ENCODE measurements at places on chromosomes 7 and 10.

- peak; percentile 48 for DNase-seq
These were observed 92.3 kb downstream of the RNF216 start for GRCh38 chr7:5689118-5689517.

GRCh38 chr10:3803927-3804741 lies 19.1 kb upstream of the KLF6 start:
- DNase-seq = peak; percentile 48

- DNase-seq = no peak
These were observed 429.8 kb downstream of the KCNMA1 start for GRCh38 chr10:77207828-77208185.

DNA sequence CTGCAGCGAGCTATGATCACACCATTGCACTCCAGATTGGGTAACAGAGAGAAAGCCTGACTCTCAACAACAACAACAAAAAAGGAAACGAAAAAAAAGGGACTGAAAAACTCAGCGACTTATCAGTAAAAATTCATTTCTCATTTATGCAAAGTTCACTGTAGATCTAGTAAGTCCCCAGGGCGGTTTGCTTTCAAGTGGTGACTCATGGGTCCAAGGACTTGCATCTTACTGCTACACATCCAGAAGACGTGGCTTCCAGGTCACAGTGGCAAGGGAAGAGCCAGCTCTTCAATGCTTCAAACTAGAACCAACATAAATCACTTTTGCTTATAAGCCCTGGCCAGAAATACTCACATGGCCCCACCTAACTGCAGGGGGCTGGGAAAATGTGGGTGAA lies 178.3 kb upstream of the AUTS2 start:
- no peak for DNase-seq

DNA sequence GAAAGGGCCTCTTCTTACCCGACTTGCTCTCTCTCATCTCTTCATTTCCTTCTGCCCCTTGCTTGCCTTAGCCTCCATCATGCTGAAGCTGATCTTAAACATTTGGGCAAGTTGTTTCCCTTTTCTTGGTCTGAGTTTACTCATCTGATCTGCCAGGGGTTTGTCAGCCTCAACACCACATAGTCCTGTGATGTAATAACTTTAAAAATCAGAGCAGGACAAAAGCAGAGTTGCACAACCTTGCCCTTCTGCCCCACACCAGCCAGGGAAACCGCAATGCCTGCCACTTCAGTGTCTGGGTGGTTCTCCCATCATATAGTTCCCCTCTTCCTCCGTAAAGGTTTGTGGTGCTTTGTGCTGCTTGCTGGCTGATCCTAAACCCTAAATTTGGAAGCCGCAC lies 9.9 kb upstream of the LIPM start:
- DNase-seq = no peak

DNA sequence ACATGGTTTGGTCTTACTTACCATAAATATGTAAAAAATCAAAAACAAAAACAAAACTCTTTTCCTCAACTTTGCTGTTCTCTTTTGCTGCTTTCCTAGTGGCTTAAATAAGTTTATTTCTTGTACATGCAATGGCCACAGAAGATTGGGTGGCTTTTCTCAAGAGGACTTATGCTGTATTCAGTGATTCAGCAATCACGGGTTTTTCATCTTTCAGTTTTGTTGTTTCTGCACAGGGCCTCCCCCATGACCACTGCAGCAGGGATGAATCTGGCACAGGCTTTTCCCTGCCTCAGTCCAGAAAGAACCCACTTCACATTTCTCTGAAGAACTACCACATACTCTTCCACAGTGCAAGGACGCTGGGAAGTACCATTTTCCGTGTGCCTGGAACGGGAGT lies 355.0 kb downstream of the RNLS start:
- no peak for DNase-seq

GRCh38 chr7:101537935-101538595 lies 91.0 kb downstream of the MYL10 start:
- no peak for DNase-seq

- no peak for DNase-seq
These were observed 7.3 kb upstream of the FEZF1 start for GRCh38 chr7:122311734-122312450.

- DNase-seq = no peak
These were observed 116.7 kb downstream of the VIPR2 start for GRCh38 chr7:159027789-159028507.

- no peak for DNase-seq
These were observed 121.9 kb upstream of the AKR1E2 start for GRCh38 chr10:4704034-4704545.

- DNase-seq = no peak
These were observed at the start of gene ABCA13 for GRCh38 chr7:48171202-48171601. ABCA13 (plus strand) TSS chr7:48171458; CDS start chr7:48171484, 26 bp downstream.

DNA sequence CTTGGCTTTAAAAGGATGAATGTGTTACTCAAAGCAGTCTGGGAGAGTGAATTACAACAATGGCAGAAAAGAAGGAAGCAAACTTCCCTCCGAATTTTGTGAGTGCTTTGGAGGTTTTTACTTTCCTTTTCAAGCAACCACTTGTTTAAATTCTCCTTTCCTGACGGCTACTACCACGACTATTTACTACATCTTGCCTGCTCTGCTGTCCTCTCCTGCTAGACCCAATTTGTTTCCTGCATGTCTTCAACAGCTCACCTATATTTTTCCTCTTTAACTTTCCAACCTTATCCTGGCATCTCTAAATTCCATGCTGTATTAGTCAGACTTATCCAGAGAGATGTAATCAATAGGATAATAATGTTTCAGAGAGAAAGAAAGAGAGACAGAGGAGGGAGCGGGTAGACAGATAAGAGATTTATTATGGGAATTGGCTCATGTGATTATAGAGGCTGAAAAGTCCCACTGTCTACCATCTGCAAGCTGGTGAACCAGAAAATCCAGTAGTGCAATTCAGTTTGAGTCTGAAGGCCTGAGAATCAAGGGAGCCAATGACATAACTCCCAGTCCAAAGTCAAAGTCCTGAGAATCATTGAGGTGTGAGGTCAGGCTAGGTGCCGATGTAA lies 42.8 kb upstream of the SLC13A1 start:
- DNase-seq = no peak

DNA sequence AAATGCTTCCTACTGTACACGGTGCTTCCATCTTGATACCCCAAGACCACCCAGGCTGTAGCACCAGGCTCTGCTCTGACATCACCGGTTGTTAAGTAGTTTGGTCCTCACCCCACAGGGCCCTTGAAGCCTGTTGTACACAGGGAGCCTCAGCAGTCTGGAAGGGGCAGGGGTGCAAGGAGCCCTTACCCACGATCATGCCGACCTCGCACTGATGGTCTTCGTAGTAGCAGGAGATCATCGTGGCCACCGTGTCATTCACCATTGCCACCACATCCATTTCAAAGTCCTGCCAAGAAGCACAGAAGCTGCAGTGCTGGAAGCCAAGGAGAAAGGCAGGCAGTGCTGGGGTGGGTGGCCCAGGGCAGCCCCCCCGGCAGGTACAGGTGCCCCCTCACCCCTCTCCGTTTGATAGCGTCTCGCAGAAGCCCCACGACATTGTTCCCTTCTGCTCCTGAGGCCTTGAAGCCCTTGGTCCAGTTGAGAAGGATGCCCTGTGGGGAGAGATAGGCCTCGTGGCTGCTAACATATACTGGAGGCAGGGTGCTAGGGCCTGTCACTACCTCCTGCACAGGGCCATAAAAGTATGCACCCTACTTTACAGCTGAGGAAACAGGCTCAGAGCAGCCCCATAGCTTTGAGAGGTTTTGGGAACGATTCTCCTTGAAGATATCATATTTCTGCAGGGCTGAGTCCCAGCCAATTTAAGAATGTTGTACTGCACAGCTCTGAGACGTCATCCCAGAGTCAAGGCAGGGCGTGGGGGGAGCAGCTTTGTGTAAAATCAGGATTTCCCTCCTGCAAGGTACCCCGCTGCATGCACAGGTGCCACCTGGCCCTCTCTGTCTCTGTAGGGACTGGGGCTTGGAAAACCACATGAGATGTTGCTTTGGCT lies 8.7 kb upstream of the MYL7 start:
- no peak for DNase-seq
